CD4-positive, alpha-beta memory T cell (primary cell): ENCODE measurements at places on chromosomes 16 and 17. TPM values are rescaled to one million over a fixed set of nuclear protein-coding genes. Genes with fewer than 3 reads are reported as not detected.

Gene GPR142
- not detected for total RNA-seq

Gene CAPNS2
- total RNA-seq = not detected

- H3K4me1 ChIP-seq = peaks cover 47% of the 10 kb centered on the region
- no peaks in the 10 kb centered on the region for H3K27me3 ChIP-seq
- no peak overlapping the region for H3K27ac ChIP-seq
- H3K36me3 ChIP-seq = no peaks in the 10 kb centered on the region
- no peak overlapping the region for H3K4me3 ChIP-seq
- no peak for DNase-seq
These were observed 203.7 kb downstream of the LGALS9B start for GRCh38 chr17:20263595-20263994.

GRCh38 chr16:17070882-17071592, 399.7 kb downstream of the XYLT1 start:
- peak overlapping the region; percentile 72 for H3K27ac ChIP-seq
- peak overlapping the region; percentile 51 for H3K4me3 ChIP-seq
- peaks cover 12% of the 10 kb centered on the region for H3K4me1 ChIP-seq
- DNase-seq = peak; percentile 88

- no peaks in the 10 kb centered on the region for H3K4me1 ChIP-seq
- no peaks in the 10 kb centered on the region for H3K27me3 ChIP-seq
- H3K4me3 ChIP-seq = no peak overlapping the region
- no peak overlapping the region for H3K27ac ChIP-seq
- H3K36me3 ChIP-seq = no peaks in the 10 kb centered on the region
These were observed 30.0 kb upstream of the KDM6B start for GRCh38 chr17:7803981-7804380.
